Natural killer cell (primary cell): ENCODE measurements at places on chromosomes 5 and 9.

DNA sequence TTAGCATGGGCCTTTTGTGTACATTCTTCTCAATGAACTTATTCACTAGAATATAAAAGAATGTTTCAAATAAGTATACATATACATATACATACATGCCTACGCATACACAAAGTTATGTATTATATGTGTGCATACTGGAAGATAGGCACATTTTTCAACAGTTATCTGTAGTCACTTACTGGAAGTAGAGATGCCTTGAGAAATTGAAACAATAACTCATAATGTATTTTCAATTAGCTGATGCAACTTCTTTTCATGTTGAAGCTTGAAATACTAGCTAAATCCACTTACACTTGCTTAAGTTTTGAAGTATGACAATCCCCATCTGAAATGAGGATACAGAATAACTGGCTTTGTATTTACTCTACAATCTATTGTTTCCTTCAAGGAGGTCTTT, 469.0 kb upstream of the PTGER4 start:
- DNase-seq, result no peak
- H3K27me3 ChIP-seq, result no peaks in the 10 kb centered on the region
- no peak overlapping the region for H3K27ac ChIP-seq
- no peak overlapping the region for H3K4me3 ChIP-seq

- no peaks in the 10 kb centered on the region for H3K4me1 ChIP-seq
- no peak overlapping the region for H3K4me3 ChIP-seq
- H3K27me3 ChIP-seq, result no peaks in the 10 kb centered on the region
Measured at GRCh38 chr5:65446682-65447081, 35.0 kb downstream of the ADAMTS6 start.

GRCh38 chr9:134314950-134315715, 11.1 kb upstream of the RXRA start:
- DNase-seq, result no peak
- H3K27ac ChIP-seq, result no peak overlapping the region
- no peaks in the 10 kb centered on the region for H3K4me1 ChIP-seq

DNA sequence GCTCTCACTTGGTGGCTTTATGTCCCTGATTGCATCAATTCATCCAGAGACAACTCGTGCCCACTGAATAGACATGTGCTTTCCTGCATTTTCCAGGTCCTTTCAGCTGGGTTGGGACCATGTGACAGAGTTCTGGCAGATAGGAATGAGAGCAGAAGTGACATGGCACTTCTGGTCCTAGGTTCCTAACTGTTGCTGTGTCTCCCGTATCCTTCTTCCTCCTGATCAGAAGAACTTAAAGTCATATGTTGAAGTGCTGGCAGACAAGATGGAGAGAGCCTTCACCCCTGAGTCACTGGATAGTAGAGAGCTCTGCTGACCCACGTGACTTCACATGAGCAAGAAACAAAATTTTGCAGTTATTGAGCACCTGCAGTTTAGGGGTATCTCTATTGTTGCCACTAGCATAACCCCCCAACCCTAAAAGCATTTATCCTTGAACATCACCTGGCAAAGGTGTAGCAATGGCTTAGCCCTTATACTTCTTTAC, 80.0 kb downstream of the NREP start:
- H3K4me3 ChIP-seq, result no peak overlapping the region
- H3K4me1 ChIP-seq, result no peaks in the 10 kb centered on the region
- no peak for DNase-seq

DNA sequence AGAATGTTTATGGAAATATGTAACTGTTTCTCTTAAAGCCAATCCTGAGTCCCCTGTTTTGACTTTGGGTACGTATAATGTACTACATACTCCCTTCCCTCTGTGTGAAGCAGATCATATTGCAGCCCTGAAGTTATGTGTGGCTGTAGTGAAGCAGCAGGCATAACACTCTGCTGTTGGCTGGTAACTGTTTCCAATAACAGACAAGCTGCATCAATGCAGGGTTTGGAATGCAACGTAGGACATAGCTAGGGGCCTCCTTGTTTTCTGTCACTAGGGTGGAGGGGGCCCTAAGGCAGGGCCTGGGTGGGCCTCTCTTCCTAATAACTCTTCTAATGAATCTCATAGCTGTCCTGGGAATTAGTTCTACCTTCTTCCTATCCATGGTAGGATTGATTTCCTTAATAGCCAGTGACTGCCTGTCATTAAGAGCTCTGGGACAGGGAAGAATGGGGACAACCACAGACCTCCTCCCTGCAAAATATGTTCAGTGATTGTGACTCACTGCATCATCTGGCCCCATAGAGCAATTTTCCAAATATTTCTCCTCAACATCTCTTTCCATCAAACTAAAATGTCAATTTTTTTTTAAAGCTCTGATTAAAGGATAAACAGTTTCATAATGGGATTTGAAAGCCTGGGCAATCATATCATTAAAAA, 129.6 kb upstream of the HMHB1 start:
- no peak for DNase-seq
- H3K27me3 ChIP-seq, result no peaks in the 10 kb centered on the region
- no peaks in the 10 kb centered on the region for H3K36me3 ChIP-seq
- no peaks in the 10 kb centered on the region for H3K4me1 ChIP-seq

DNA sequence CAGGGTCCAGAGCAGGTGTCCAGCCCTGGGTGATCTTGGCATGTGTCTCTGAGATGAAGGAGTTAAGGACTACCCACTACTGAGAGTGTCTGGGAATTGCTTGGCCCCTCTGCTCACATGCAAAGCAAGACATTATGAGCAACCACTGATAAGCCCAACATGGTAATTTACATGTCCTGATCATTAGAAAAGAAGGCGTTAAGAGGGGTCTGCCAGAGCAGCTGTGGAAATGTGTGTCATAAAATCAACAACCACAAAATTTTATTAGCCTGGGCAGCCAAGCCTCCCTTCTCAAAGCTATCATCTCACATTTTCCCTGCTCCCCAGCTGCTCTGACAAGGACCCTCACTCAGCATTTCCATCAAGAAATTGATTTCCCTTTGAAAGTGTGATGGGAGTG, 351.0 kb downstream of the SPOCK1 start:
- no peaks in the 10 kb centered on the region for H3K4me1 ChIP-seq
- H3K4me3 ChIP-seq, result no peak overlapping the region
- H3K27ac ChIP-seq, result no peak overlapping the region
- no peaks in the 10 kb centered on the region for H3K36me3 ChIP-seq
- no peak for DNase-seq

DNA sequence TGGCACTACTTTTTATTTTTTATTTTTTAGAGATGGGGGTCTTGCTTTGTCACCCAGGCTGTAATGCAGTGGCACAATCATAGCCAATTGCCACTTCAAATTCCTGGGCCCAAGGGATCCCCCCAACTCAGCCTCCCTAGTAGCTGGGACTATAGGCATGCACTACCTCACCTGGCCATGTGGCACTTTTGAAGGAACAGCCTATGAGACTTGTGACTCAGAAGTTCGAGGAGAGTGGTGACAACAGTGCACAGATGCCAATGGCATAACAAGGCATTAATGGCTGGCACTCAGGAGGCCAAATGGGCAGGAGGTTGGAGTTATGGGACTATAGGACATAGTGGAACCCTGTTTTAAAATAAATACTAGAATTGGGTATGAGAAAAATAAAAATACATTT, 33.7 kb downstream of the ANKRD31 start:
- H3K4me1 ChIP-seq, result no peaks in the 10 kb centered on the region
- no peaks in the 10 kb centered on the region for H3K36me3 ChIP-seq
- H3K27ac ChIP-seq, result no peak overlapping the region
- no peak overlapping the region for H3K4me3 ChIP-seq
- no peak for DNase-seq

DNA sequence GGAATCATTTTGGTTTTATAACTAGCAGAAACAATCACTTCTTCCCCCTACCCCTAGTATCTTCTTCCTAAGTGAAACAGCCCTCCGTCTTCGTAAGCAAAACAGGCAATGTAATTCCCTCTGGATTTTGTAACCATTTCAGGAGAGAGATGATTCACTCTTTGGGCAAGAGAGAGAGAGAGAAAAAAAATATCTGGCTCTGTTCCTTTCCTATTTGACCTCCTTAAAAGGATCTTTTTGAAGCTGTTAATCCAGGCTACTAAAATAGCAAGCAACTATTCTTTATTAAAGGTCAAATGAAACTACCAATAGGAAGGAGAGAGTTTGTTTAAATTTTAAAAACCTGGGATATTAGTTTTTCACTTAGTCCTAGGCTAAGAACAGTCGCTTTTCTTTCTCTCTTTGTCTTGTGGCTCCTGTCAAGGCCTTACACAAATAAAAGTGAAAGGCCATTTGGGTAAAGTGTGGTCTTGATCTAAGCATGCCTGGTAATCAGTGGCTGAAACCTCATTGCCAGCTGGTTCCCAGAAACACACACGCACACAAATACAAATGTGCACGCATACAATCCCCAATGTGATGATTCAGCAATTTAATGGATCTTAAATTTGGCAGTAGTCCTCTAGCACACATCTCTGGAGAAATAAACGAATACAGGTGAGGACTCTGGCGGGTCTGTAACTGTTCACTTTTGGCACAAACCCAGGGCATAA, 70.2 kb downstream of the PRUNE2 start:
- DNase-seq, result no peak
- no peak overlapping the region for H3K27ac ChIP-seq
- no peaks in the 10 kb centered on the region for H3K4me1 ChIP-seq
- H3K36me3 ChIP-seq, result no peaks in the 10 kb centered on the region
- H3K4me3 ChIP-seq, result no peak overlapping the region

GRCh38 chr5:103259705-103260355, 1.3 kb downstream of the MACIR start:
- no peak overlapping the region for H3K27ac ChIP-seq
- H3K36me3 ChIP-seq, result no peaks in the 10 kb centered on the region
- H3K4me1 ChIP-seq, result peaks cover 5% of the 10 kb centered on the region
- no peak for DNase-seq
- H3K27me3 ChIP-seq, result no peaks in the 10 kb centered on the region

GRCh38 chr9:134375430-134376385, 49.5 kb downstream of the RXRA start:
- no peaks in the 10 kb centered on the region for H3K36me3 ChIP-seq
- H3K27me3 ChIP-seq, result no peaks in the 10 kb centered on the region
- peaks cover 75% of the 10 kb centered on the region for H3K4me1 ChIP-seq
- DNase-seq, result no peak
- no peak overlapping the region for H3K27ac ChIP-seq

DNA sequence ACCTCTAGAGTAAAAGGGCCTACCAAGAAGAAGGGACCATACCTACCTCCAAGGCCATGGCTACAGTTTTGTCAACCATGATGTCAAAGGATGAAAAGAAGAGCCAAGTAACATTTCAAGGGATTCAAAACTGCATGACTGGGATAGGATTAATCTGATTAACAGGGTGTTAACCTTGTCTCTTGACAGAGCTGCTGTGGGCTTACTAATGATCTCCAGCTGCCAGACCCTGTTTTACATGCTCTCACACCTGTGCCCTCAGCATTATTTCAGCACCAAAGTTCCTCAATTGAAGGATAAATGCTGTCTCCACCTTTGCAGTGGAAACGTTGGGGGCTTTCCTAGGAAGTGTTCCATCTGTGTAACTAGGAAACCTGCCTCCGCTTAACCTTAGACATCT, 78.3 kb downstream of the DMAC1 start:
- no peak for DNase-seq
- no peak overlapping the region for H3K4me3 ChIP-seq

DNA sequence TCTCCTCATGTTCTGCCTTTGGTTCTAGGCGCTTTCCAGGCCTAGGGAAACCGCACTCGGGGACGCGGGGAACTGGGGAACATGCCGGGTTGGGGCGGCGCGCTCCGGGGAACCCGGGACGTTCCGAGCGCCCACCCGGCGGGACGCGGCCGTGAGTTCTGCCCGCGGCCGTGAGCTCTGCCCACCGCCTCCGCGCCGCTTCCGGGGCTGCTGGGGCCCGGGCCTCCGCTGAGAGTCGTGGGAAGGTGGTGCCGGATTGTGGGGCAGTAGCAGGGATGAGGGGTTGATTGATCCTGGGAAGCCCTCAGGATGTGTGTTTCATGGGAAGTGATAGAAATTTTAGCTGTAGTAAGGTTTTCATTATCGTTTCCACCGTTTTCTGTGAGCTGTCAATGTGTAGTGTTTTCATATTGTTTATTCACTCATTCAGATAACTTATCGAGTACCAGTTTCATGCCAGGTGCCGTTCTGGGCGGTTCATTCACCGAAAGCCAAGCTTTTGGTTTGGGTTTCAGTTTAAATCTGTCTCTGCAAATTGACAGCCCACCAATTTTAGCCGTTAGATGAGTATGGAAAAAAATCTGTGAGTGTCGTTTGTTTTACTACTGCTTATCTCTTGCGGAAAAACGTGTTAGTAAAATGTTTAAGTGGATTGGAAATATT, 657 bp downstream of the MTRR start:
- peaks cover 10% of the 10 kb centered on the region for H3K4me1 ChIP-seq
- DNase-seq, result peak; percentile 50
- peaks cover 14% of the 10 kb centered on the region for H3K36me3 ChIP-seq
- H3K27me3 ChIP-seq, result no peaks in the 10 kb centered on the region

DNA sequence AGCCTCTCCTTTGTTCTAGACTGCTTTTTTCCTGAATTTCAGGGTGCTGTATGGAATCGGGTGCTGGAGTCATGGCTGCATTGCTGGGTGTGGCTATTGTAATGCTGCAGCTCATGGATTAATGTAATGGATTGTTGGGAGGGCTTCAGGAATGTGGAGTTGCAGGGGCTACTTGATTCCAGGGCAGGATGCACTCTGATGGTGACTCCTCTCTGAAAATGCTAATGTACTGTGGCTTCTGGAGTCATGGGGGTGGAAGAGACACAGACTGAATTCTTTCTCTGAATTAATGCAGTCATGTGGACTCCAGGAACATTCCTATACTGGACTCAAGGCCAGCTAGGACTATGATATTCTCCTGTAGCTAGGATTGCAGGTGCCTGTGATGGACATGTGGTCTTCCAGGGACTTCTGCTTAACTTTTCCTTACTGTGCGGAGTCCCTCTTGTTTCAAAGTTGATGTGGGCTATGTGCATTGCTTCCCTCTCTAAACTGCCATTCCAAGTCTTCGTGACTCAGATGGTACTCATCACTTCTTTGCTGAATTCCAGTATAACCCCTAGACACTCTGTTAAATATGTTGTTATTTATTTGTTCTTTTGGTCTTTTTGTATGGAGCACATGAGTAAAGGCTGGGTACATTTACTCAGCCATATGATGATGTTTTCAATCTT, 396.2 kb downstream of the KCTD16 start:
- H3K27me3 ChIP-seq, result no peaks in the 10 kb centered on the region
- H3K27ac ChIP-seq, result no peak overlapping the region
- no peaks in the 10 kb centered on the region for H3K4me1 ChIP-seq
- H3K4me3 ChIP-seq, result no peak overlapping the region
- no peak for DNase-seq

GRCh38 chr5:116862632-116863455, 288.2 kb upstream of the SEMA6A start:
- no peak overlapping the region for H3K27ac ChIP-seq
- H3K36me3 ChIP-seq, result no peaks in the 10 kb centered on the region
- DNase-seq, result no peak
- H3K4me1 ChIP-seq, result no peaks in the 10 kb centered on the region
- no peaks in the 10 kb centered on the region for H3K27me3 ChIP-seq
- H3K4me3 ChIP-seq, result no peak overlapping the region

- no peak for DNase-seq
- no peak overlapping the region for H3K4me3 ChIP-seq
- H3K27ac ChIP-seq, result no peak overlapping the region
- H3K4me1 ChIP-seq, result peaks cover 8% of the 10 kb centered on the region
- H3K27me3 ChIP-seq, result no peaks in the 10 kb centered on the region
Measured at GRCh38 chr9:124130277-124131075, 118.9 kb downstream of the LHX2 start.

- no peaks in the 10 kb centered on the region for H3K4me1 ChIP-seq
- DNase-seq, result no peak
- H3K27me3 ChIP-seq, result no peaks in the 10 kb centered on the region
- no peak overlapping the region for H3K4me3 ChIP-seq
- H3K27ac ChIP-seq, result no peak overlapping the region
Measured at GRCh38 chr5:16518606-16519005, 53.0 kb upstream of the ZNF622 start.
